Activated effector memory CD4-positive, alpha-beta T cell treated with anti-CD3 and anti-CD28 coated beads, Interleukin-2, amount 50 U/mL, for 16 hours (primary cell): ENCODE measurements at places on chromosomes 7 and 10.

DNA sequence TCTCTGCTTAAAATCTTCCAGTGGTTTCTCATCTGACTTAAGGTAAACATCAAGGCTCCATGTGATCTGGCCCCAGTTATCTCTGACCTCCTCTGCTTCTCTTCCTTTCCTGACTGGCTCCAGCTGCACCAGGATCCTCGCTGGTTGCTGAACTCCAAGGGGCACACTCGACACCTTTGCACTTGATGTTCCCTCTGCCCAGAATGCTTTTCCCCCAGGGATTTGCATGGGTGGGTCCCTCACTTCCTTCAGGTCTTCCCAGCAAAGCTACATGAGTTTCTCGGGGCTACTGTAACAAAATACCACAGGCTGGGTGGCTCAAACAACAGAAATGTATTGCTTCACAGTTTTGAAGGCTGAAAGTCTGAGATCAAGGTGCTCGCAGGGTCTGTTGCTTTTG is 166.0 kb upstream of the CDCA7L start:
- DNase-seq: no peak

DNA sequence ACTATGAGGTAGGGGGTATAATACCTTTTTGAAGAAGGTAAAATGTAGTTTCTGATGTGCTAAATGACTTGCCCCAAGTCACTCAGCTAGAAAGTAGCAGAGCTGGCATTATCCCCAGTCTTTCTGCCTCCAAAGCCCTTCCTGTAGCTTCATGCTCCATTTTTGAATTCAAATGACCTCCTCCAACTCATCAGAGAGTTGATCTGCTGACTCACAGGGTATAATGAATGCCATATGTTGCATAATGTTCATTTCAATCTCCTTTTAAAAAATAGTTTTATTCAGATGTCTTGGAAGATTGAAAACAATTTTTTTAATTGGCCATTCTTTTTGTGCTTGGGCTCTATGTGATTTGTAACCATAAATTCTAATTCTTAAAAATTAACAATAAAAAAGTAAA is 272.8 kb upstream of the IMMP2L start:
- no peak for DNase-seq

DNA sequence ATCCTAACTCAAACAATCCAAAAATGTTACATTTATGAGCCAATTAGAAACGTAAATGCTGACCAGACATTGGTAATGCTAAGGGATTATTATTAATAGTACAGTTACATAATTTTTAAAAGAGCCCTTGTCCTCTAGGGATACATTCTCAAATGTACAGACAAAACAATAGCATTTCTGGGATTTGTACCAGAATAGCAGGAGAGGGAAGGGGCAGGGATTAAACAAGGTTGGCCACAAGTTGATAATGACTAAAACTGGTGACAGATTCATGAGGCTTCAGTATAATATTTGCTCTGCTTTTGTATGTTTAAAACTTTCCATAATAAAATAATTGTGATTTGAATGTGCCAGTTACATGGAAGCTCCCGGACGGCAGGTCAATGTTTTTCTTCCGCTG is 27.0 kb downstream of the HSPA12A start:
- no peak for DNase-seq

GRCh38 chr10:123097039-123097438 is 38.7 kb upstream of the HMX3 start:
- no peak for DNase-seq

DNA sequence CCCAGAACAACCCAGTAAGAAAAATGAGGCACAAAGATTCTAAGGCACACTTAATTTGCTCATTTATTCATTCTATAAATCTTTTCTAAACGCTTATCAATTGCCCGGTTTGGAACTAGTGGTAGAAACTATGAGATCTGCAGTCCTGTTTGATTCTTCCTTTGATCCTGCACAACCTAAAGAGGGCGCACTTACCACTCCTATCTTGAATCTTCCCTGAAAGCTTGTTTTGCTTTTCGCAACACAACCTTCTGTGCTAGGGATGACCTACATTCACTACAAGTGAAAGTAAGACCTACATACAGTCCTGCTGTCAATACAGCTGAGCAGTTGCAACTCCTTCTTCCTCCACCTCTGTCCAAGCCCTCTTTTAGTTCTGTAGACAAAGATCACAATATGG is 12.6 kb upstream of the ARL4A start:
- no peak for DNase-seq

DNA sequence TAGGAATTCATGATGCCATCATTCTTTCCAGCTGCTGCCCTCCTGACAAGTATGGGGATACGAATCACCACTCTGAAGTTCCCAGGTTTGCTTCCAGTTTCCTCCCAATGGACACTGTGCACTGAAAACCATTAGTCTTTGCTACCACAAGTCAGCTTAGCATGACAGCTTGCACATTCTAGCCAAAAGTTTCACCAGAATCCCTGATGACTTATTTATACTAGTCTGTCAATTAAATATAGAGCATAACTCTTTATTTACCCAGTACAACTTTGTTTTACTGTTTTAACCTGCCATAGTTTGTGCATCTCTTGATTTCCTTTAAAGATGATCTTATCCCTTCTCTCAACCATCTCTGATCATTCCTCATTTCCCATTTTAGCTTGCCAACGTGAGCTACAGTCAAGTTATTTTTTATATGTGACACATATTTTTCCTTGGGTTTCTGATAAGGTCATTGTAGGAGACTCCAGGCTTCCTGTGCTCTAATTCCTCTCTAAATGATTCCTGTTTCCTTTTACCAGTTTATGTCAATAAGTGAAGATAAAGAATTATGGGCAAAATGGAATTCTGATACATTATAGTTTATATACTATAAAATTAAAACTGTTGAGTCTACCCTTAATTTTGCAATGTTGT is 167.5 kb upstream of the MEOX2 start:
- no peak for DNase-seq

DNA sequence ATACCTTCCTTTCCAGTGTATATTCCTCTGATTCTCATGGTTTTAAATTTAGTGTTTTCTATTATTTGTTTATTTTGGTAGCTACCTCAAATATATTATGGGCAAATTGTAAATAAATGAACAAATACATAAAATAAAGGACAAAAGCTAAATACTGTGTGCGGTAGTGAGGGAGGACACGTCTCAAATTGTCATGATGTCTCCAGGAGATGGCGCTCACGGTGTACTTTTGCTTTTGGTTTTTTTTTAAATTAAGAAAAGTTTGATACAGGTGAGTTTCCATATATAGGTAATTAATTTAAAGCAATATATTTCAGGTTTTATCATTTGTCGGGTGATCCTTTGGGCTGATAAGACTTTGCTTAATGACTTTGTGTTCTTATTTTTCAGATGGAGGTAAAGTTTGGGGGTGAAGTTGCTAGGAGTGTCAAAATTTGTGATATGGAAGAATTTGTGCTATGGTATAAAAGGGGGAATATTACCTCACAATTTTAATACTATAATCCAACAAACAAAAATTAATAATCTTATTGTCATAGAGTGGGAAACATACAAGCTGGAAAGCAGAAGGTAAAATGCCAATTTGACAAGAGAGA is 68.4 kb upstream of the TMEM229A start:
- no peak for DNase-seq

GRCh38 chr7:106065575-106066500 is 46.3 kb downstream of the SYPL1 start:
- no peak for DNase-seq

- DNase-seq: no peak
Observed at GRCh38 chr10:7260412-7260900, 150.4 kb downstream of the SFMBT2 start.

DNA sequence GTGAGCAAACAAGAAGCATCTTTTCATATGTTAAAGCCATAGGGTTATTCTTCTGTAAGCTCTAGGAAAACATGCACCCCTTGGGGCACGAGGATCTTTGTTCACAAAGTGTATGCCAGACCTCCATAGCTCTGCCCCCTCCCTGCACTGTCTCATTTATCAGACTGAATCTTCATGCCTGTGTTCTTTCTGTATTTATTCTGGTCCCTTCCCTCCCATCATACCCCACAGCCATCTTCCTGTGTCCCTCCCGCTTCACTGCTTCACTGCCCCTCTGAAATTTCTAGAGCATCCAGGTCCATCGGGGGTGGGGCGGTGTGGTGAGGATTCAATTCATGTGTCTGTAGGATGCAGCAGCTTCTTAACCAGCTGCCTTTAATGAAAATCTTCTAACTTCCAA is 7.5 kb downstream of the EPHB6 start:
- DNase-seq: no peak

GRCh38 chr10:127090138-127090537 is 106.3 kb downstream of the INSYN2A start:
- no peak for DNase-seq

- no peak for DNase-seq
Observed at GRCh38 chr7:27714831-27715444, 25.0 kb upstream of the TAX1BP1 start.

DNA sequence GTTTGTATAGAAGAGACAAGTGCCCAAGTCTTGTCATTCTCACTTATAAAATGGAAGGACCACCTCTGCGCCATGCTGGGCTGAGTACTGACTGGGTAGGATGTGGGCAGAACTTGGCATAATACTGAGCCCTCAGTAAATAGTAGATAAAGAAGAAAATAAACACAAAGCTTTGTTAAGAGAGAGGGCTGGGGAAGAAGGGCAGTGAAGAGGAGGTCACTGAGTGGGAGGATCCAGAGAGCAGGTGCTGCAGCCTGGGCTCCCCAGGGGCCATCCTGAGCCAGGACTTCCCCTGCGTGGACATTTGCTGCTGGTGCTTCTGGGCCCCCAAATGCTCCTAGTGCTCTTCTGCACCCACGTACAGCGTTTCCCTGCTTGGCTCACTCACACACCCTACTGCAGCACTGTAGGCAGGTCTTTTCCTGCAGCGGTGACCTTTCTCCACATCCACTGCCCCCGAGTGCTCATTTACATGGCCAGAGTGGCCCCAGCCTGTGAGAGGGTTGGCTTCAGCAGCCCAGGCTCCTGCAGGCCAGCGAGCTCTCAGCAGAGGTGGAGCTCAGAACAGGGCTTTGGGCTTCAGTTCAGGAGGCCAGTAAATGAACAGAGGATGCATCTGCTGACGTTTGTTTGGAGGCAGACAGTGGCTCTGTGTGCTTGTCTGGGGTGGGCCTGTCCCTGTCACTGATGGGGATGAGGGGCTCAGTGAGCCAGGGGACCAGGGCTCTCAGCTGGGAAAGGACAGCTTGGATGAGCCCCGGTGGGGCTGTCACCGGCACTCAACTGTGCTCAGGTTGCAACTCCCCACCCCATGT is 164.6 kb downstream of the ADARB2 start:
- DNase-seq: no peak

- no peak for DNase-seq
Observed at GRCh38 chr10:11535346-11535959, 76.0 kb downstream of the USP6NL start.

DNA sequence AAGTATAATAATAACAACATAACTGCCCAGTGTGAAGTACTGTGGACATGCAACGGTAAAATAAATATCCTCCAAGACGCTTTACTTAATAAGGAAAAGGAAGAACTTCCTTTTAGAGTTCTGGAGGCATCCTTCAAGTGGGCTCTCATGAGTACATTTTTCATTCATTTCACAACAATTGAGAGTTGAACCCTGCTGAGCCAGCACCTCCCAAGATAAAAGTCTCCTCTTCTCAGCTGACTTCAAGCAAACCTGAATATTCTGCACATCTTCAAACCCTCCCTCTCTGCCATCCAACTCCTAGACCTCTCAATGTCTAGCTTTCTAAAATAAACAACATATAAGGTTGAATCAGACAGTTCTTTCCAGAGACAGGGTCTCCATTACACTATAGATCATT is 7.5 kb downstream of the CCDC71L start:
- DNase-seq: no peak

DNA sequence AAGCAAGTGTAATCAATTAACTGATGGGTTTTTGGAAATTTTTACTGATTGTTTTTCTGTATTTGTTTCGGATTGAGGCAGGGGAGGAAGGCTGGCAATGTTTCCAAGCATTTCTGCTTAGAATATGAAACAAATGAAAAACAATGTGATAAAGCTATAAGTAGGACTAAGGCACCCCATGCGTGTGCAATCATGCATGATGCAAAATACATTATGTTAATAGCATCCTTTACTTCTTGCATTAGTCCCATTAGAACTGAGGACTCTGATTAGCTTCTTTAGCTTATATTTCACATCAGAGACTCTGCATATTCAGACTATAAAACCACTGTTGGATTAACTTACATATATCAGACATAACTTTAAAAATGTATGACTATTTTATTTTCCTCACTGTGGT is 48.7 kb upstream of the AGMO start:
- no peak for DNase-seq

DNA sequence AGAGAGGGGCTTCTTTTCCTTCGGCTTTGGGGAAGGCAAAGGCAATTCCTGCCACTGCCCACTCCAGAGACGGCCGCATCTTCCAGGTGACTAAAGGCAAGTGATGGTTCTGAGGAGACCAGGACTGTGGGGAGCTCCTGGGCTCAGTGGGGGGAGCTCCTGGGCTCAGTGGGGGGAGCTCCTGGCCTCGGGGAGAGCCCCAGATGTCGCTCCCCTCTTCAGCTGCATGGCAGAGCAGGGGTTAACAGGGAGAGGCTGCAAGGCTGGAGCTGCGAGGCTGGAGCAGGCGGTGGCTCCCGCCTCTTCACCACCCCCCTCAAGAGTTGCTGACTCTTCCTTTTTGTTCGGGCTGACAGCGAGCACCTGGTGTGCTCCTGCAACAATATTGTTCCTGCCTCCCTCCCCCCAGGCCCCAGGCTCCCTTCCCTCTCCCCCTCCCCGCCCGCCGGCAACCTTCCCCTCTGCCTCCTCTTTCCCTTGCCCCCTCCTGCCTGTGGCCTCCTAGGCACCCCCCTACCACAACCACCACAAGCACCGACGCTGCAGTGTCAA is 56.3 kb upstream of the LBX1 start:
- DNase-seq: no peak

DNA sequence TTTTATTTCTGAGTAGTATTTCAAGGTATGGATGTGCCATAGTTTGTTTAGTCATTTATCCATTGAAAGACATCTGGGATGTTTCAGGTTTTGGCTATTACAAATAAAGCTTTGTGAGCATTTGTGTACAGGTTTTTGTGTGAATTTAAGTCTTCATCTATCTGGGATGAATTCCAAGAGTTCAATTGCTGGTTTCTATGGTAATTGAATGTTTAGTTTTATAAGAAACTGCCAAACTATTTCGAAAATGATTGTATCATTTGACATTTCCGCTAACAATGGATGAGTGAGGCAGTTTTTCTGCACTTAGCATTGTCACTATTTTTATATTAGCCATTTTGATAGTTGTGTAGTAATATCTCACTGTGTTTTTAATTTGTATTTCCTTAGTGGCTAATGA is 99.4 kb downstream of the WDFY4 start:
- no peak for DNase-seq

DNA sequence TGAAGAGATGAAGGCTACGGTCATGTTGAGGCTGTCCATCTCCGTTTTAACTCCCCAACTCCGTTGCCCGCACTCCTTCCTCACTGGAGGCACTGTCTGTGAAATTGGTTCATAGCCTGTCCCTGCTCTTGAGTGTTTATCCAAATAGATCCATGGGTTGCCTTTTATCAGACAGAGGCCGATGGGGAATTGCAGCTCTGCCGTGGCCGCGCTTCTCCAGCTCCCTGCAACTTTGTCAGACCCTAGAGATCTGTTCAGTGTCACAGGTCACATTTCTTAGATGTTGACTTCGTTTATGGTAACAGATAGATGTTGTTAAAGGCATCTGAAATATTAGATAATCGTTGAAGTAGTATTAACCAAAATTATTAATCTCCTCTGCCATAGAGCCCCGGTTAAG is 14.7 kb downstream of the PPP2R2D start:
- DNase-seq: no peak
